EL (cell line): ENCODE measurements at places on chromosomes 2 and 18.
A peak's percentile ranks its signal among the peaks of the same experiment; 100 is the strongest.

- peak; percentile 93 for DNase-seq
Observed at GRCh38 chr2:199459286-199460100, 1.8 kb upstream of the SATB2 start.

- no peak for DNase-seq
Observed at GRCh38 chr2:16442971-16443370, 222.7 kb downstream of the CYRIA start.

GRCh38 chr2:63642946-63643345, 54.2 kb downstream of the MDH1 start:
- no peak for DNase-seq

DNA sequence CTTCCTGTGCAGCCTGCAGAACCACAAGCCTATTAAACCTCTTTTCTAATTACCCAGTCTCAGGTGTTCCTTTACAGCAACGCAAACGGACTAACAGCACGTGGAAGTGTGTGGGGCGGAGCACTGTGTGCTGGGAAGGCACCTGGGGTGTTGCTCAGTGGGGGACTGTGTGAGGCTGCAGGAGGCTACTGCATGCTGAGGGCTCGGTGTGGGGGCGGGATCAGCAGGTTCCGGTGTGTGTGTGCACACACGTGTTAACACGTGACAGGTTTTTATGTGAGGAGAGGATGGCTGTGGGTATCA, 58.9 kb downstream of the ANKMY1 start:
- DNase-seq = no peak

- DNase-seq = no peak
Observed at GRCh38 chr2:204591225-204591624, 46.0 kb downstream of the PARD3B start.

DNA sequence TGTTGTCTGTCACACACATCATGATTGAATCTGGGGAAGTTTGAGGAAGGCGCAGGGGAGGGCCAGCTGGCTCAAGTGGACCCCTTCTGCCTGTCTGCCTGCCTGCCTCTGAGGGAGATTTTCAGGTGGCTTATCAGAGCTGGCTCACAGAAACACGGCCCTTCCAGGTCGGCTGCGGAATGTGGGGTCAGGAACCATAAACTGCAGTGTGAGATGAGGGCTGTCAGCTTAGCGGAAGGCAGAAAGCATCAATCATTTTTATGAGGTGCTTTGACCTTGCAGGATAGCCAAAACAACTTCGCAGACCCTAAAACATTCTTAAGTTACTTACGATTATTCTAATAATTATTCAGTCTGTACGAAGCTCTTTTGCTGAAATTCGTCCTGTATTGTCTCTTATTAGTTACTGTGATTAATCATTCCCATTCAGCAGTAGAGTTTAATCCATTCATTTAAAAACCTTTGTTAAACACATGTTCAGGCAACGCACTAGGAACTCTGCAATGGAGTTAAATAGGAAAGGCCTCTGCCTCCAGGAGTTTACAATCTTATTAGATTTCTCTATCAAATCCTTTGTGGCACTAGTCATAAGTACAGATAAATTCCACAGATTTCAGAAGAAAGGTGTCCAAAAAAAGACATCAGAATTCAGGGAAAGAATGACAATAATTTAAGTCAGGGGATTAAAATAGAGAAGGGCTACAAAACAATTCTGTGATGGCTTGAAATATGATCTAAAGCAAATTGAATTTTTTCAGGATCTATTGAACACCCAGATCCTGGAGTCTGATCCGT, 371.6 kb downstream of the HRH4 start:
- no peak for DNase-seq

GRCh38 chr2:176068419-176068832, 15.3 kb downstream of the EVX2 start:
- DNase-seq = no peak

- DNase-seq = no peak
Observed at GRCh38 chr18:41268271-41268670, 686.8 kb upstream of the PIK3C3 start.

DNA sequence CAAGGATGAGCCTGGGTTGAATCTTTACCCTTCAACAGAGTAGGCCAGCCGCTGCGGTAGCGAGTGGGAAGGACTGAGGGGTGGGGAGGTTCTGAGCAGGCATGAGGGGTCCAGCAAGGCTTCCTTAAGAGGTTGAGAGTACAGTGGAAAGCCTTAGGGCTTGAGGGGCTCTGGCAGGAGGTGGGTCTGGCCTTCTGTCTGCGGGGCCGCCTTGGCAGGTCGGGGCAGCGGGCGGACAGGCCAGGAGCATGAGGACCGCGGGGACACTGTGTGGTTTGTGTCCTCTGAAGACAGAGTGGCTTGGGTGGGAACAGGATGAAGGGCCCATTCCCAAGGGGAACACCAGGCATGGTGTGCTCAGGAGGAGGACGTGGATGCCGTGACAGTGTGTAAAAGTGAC, 250.3 kb downstream of the AGAP1 start:
- no peak for DNase-seq

- DNase-seq = no peak
Observed at GRCh38 chr2:173062801-173063200, 12.8 kb upstream of the MAP3K20 start.

- no peak for DNase-seq
Observed at GRCh38 chr18:24987303-24988252, 364.4 kb downstream of the ZNF521 start.

DNA sequence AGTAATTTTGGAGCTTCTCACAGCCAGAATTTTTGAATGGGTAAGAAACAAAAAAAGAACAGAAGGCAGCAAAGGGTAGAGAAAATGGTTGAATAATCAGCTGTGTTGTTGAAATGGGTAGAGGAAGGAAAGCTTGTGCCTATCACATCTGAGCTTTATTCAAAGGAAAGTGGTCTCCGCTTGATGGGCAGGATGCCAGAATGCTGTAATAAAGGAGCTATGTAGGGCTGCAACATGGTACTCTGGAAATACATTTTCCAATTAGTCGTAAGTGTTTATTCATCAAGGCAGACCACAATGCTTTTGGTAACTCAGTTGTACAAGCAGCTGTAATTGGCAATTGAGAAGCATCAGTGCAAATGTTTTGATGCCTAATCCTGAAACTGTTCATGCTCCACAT, 196.9 kb downstream of the ICOS start:
- DNase-seq = no peak

DNA sequence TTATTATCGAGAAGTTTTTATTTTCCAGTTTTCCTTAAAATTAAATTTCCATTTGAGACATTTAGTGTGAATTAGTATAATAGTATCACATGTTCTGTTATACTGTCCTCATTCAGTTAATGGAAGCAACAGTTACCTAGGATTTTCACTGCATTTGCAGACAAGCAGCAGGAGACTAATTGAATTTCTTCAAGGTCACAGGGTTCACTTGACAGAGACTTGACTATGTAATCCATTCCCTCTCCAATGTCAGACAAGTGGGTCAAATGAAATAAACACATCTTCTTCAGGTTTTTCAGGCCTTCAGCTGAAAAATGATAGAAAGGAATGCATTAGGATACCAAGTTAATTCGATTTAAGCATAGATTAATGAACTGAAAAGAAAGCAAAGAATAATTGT, 26.7 kb downstream of the NLRC4 start:
- DNase-seq = no peak

DNA sequence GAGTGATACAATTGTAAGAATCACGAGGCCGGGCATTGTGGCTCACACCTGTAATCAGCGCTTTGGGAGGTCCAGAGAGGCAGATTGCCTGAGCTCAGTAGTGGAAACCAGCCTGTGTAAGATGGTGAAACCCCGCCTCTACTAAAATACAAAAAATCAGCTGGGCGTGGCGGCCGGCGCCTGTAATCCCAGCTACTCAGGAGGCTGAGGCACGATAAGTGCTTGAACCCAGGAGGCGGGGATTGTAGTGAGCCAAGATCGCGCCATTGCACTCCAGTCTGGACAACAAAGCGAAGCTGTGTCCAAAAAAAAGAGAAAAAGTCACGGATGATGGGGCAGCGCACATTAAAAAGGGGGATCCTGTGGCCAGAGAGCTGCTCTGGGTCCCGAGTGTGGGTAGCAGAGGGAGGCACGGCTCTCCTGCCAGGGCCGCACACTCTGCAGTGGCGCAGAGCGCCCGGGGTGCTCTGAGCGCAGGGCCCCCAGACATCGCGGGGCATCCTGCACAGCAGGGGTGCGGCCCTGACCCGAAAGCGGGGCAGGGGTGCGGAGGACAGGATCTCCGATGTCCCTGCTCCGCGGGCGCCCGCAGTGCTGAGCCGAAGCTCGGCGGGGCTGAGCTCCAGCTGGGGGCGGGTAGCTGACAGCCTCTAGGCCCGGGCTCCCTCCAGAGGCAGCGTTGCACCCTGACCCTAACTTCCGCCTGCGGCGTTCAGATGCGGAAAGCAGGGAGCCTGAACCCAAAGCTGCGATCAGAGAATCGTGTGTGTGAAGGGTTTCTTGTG, 30.4 kb upstream of the RAB6D start:
- peak; percentile 23 for DNase-seq

DNA sequence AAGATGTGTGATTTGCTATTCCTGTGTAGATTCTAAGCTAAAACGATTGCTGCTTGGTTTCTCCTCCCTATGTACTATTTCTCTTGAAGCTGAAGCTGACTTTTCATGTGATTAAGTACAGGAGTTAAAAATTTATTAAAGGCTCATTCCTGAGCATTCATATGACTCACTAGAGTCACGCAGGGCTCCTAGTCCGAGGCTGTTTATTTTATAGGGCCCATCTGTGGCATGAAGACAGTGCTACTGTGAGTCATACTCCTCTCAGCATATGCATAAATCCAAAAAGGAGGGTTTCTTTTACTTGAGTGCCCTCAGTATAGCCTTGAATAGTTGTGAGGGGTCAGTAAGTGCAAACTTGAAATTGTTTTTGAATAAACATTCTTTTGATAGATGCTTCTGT, 378.8 kb downstream of the PTPRM start:
- peak; percentile 96 for DNase-seq

GRCh38 chr2:57882895-57883515, 163.6 kb upstream of the VRK2 start:
- DNase-seq = no peak

- no peak for DNase-seq
Observed at GRCh38 chr18:12993439-12993838, 2.3 kb downstream of the CEP192 start.

DNA sequence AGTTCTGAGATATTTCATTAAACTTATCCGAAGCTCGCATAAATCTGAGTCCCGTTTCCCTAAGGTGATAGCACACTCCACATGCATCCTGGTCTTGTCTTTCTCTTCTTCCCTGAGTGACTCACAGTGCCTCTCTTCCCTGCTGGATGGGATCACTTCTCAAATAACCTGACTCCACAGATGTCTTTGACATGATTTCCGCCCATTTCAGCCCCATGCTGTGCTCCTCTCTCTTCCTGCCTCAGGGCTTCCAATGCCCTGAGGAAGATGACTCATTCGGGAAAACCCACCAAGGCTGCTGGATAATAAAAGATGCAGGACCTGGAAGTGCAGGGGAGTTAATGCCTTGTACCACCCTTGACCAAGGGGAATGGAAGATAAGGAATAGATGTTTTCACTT, 441.7 kb upstream of the SOX11 start:
- peak; percentile 0 for DNase-seq

DNA sequence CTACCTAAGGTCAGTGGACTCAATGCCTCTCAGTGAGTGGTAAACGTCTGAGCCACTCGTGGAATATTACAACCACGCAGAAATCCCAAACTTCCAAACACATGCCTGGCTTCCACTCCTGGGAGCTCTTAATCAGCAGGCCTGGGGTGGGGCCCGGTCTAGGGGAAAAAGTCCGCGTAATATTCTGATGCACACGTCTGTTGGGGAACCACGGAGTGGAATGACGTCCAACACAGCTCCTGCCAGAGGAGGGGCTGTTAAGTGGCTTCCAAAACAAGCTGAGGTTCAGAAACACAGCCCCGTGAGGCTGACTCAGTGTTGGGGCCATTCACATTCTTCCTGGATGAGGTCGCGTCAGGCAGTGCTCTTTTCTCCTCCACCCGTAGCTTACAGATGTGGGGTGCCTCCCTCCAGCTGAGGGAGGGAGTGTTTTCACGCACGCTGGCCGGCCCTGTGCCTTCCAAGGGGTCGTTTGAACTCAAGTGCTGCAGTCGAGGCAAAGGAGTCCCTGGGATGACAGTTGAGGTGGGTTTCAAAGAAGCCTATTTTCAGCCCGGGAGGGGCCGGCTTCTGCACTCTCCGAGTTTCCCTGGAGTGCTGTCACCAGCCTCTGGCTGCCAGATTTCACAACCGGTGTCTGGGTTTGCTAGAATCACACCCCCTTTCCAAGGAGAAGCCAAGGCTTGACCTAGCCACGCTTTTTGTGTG, 73.1 kb downstream of the ACKR3 start:
- peak; percentile 99 for DNase-seq

DNA sequence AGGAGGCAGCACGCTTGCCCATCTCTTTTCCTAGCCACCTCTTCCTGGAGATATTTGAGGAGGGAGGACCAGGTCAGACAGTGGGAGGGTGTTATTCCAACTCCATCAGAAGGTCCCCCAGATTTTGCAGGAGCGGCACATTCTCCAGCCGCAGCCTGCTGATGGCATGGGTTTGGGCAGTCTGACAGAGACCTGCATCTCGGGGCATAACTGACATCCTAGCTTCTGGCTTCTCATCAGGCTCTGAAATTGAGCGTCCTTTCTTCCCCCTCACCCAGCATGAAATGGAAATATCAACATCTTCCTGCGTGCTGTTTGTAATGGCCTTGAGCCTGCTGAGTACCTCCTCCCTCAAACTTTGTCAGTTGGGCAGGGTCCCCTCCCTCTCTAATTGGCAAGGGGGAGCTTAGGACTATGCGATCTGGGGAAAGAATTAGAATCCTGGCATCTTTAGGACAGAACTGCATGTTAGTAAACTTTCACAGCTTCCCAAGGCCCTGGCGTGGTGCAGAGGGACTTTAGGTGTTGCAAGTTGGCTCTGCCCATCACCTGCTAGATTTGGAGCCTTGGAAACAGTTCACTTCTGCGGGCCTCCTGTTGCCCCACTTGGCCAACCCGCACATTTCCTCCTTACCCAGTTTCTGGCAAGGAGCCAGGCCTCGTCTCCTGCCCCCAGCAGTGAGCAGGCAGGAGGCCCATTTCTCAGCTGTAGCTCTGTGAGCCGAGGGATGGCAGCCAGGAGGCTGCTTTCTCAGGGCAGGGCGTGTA, 2.2 kb downstream of the ITM2C start:
- DNase-seq = peak; percentile 39

DNA sequence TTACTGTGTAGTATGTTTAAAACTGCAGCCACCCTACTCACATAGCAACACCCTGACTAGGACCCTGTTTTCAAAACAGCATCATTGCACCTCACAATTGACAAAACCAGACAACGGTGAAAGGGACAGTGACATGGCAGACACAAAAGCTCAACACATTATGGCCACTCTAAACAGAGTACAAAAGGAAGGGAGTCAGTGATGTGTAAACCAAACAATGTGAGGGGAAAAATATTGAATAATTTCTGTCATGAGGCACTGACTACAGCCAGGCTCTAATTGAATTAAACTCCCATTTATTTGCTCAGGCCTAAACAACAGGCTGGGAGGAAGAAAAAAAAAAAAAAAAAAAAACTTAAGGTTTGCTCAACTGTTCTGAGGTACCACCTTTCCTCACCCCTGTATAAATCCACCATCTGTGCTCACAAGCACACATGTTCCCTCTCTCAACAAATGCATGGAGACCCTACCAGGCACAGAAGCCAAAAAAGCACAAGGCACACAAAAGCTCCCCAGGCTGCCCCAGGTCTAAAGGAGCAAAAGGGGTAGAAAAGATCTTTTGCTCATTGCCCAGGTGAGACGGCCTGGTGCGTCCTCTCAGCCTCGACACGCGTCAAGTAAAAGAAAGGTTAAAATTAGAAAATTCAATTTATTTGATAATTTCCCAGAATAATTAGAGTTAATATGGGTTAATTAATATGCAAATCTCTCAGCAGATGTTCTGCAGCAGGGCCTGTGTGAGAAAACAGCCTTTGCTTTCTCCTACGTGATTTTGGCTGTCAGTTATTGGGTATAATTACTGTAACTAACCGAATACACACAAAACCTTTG, 80.9 kb downstream of the ZEB2 start:
- DNase-seq = no peak
